H7 (cell line): ENCODE measurements at places on chromosomes 5 and 9. TPM values are rescaled to one million over a fixed set of nuclear protein-coding genes. Genes with fewer than 3 reads are reported as not detected.

DNA sequence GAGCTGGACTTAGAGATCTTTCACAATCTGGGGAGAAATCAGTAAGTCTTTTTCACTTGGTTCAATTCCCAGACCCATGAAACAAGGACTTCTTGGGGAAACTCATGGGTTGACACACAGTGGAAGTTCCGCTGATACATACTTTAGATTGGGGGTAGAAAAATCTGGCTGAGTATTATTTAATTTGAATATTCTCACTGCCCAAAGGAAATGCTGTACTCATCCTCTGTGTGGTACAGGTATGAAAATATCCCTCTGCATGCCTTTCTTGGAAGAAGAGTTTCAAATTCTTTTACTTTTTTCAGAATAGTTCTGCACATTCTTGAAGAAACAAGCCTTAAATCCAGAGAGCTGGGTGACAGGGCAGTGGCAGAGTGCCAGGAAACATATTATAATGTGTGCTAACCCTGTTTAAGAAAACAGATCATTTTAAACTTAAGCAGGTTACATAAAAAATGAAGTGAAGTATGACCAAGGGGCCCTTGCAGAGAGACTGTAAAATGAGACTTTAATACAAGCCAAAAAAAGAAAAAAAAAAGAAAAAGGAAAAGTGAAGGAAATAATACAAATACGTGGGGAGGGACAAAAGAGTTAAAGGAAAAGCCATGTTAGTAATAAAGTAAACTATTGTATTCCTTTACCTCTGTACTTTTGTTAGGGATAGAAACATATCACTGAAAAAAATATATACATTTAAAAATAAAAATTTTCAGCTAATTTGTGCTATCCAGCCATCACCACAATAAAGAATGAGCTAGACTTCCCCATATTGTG, 173.4 kb upstream of the NR3C1 start:
- DNase-seq = no peak

- peak; percentile 60 for DNase-seq
Measured at GRCh38 chr9:134494273-134494815, 147.3 kb upstream of the COL5A1 start.

DNA sequence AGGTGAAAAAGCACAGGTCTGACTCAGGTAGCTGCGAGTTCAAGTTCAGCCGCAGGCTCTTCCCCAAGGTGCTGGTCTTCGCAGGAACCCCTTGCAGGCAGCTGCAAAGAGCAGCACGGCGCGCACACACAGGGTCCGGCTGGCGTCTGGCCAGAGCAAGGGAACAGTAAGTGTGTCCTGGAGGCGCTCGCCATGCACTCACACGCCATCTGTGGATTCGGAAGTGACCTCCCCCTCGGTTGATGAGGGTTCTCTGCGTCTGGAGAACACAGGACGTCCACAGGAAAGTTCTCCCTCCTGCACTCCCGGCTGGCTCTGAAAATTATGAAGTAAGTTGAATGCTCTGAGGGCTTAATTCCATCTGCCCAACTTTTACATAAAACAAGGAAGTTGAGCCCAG, 14.0 kb upstream of the EGFL7 start:
- DNase-seq = no peak

DNA sequence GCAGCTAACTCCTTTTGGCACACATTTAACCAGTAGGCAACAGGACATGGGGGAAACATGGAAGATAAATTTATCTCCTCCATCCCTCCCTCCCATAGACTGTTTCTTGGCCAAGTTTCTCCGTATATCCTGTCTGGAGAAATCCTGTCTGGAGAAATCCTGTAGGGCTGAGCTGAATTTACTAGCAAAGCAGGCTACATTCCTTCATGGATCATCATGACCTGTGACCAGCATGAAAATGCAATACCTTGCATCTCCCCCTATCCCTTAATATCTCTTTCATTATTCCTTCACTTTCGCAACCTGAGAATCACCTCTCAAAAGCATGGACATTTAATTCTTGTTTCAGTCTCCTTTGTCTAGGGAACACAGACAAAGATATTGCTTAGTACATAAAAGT, 379.1 kb downstream of the PSAT1 start:
- no peak for DNase-seq

DNA sequence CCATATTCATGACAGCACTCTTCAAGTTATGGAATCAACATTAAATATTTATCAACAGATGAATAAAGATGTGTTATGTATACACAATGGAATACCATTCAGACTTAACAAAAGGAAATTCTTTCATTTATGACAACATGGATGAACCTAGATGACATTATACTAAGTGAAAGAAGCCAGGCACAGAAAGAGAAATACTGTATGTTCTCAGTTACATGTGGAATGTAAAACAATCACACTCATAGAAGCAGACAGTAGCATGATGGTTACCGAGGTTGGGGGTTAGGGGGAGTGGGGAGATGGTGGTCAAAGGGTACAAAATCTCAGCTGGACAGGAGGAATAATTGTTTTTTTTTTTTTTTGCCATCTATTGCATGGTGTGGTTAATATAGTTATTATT, 431.9 kb downstream of the DMAC1 start:
- no peak for DNase-seq

- DNase-seq = no peak
Measured at GRCh38 chr5:140072812-140073211, 29.7 kb upstream of the NRG2 start.

- DNase-seq = peak; percentile 13
Measured at GRCh38 chr9:129283705-129284606, 105.9 kb upstream of the IER5L start.

DNA sequence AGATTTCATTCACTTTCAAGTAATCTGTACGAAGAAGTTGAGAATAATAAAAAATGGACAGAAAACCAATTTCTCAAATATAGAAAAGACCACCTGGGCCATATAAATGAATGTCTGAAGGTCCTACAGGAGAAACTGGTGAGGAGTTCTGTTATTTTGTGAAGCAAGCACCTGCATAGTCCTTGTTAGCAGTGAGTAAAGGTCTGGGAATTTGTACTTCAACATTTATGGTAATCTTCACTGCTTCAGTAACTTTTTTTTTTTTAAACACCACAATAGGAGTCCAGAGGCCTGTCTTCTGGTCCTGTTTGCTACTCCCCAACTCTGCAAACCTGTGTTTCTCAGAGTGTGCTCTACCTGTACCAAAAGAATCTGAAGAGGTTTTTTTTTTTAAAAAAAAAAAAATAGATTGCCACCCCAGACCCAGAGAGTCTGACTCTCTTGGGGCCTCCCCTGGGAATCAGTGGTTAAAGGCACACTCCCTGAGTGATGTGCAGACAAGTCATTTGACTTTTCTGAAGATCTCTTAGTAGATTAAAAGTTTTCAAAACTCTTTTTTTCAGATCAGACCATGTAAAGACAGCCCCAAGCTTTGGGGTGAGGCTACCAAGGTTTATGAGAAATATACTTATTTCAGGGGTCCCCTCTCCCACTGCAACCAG, 55.5 kb downstream of the FAM81B start:
- DNase-seq = no peak

TRIM36 gene
- total RNA-seq = 10.5 and 11.7 TPM in 2 replicates

- no peak for DNase-seq
Measured at GRCh38 chr9:124392254-124392870, 22.9 kb downstream of the PSMB7 start.

GRCh38 chr5:6858419-6858818, 145.2 kb downstream of the TENT4A start:
- no peak for DNase-seq

GRCh38 chr5:141369994-141370848, at the start of gene PCDHGB3:
PCDHGB3 (plus strand) TSS chr5:141370242; CDS start chr5:141370395, 153 bp downstream.
- no peak for DNase-seq

HAND1 gene
- total RNA-seq = not detected in 2 replicates

DNA sequence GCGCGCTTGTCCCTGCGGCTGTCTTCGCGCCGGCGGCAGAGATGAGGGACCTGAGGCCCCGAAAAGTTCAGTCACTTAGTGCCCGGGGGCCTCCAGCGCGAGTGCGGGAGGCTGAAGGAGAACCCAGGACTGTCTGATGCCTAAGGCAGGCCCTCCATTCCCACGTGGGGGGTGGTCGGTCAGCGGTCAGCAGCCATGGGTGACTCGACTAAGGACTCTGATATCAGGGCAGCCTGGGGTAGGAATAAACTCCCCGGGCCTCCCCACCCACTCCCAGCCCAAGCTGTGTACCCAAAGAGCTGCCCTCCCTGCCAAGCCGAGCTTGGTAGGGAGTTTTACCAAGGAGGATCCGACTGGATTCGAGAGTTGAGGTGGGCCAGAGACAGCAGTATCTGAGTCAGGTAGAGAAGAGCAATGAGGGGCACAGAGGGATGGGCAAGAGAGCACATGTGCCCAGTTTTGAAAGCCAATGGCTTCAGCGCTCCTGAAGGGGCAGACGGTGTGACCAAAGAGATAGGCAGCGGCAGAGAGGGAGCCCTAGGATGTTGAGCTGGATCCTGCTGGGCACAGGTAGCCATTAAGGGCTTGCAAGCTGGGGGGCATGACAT, 787 bp downstream of the FGFR4 start:
- DNase-seq = no peak

DNA sequence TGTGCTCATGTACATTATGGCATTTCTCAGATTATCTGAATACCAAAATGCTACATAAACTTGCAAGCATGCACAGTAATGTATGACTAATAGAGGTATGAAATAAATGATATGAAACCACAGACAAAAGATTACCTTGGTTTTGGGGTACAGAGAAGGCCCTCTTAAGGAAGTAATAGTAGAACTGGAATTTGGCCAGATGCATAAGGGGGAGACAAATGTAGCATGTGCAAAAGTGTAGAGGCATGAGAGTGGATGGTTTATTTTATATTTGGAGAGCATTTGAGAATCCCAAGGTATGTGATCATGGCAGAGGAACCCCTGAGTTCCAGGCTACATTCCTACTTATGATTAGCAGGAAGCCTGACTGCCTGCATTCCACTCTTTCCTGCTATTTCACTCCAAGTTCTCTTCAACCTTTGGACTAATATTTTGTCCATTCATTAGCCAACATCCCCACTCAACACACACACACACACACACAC, 74.2 kb downstream of the MAMDC2 start:
- no peak for DNase-seq

DNA sequence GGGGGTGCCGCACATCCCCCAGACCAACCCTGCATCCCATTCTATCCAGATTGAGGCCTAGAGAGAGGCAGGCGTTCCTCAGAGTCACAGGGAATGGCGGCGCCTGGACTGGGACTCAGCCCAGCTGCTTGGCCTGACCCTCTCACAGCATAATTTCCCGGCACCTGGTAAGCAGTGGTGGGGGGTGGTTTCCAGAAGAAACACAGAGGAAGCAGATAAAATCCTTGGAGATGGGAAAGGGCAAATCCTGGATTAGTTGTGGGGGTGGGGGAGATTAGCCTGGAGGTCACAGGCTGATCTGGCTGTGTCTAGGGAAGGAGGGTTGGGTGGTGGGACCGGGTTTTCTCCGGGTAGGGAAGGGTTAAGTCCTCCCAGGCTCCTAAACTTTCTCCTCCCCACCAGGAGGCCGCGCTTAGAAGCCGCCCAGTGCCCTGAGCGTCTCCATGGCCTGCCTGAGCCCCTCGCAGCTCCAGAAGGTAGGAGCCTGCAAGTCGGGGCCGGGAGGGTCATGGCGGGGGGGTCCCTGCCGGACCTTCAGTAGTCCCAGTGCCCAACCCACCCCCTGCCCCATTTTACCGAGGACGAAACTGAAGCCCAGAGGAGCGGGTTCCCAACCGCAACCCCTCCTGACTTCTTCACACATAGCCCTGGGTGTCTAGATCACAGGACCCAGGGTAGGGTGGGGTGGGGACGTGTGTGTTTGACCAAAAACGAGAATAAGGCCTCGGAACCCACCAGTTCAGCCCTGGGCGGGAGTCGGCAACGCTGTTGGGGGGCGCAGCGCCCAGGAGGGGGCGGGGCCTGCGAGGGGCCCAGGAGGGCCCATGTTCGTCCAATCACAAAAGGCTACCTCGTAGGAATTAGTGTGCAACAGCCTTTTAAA, 1.3 kb downstream of the PHYHD1 start:
- peak; percentile 95 for DNase-seq

GRCh38 chr5:160183075-160183474, 46.2 kb upstream of the FABP6 start:
- DNase-seq = no peak

- peak; percentile 63 for DNase-seq
Measured at GRCh38 chr5:97297063-97297703, 114.1 kb upstream of the RIOK2 start.

SH3PXD2B gene
- total RNA-seq = 36.7 and 47.7 TPM in 2 replicates

DNA sequence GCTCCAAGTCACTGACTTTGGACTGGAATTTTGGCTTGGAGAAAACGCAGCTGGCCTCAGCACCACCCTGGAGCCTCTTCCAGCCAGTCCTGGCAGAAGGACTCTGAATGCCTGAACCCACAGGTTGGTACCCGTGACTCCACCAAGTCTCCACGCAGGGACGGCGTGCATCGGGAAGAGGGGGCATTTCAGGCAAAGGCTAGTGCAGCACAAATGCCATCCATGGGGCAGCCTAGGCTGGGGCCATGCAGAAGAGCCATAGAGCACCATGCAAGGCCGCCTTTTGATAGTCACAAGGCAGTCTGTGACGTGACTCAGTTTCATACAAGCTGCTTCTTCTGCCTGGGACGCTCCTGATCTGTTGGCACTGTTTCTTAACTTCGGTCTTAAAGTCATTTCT, 28.0 kb downstream of the GDNF start:
- DNase-seq = no peak

- DNase-seq = no peak
Measured at GRCh38 chr5:126251024-126251423, 172.2 kb upstream of the GRAMD2B start.

GRCh38 chr9:126521976-126522590, 91.6 kb upstream of the LMX1B start:
- no peak for DNase-seq

- no peak for DNase-seq
Measured at GRCh38 chr5:112684737-112685136, 52.9 kb upstream of the APC start.

LCN10 gene
- total RNA-seq = 0.76 and 1.4 TPM in 2 replicates

DNA sequence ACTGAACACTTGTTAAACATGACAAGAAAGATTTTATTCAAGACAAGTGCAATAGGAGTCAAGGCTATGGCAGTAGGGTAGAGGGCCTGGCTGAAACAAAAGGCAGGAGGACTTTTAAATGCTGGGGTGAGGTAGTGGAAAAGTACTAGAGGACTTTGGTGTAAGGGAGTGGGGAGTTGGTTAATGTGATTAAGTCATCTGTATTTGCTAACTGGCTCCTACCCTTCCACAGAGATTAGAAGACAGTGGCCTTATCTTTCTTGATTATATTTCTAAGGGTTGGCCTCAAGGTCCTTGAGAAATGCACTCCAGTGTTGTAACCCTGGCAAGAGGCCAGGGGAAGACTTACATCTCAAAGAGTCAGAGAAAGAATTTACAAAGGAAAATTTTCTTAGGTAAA, 160.2 kb upstream of the FTMT start:
- no peak for DNase-seq

GRCh38 chr5:142683116-142683515, 2.8 kb downstream of the FGF1 start:
- DNase-seq = no peak

C9orf72 gene
- 16.5 and 27.6 TPM in 2 replicates for total RNA-seq

DNA sequence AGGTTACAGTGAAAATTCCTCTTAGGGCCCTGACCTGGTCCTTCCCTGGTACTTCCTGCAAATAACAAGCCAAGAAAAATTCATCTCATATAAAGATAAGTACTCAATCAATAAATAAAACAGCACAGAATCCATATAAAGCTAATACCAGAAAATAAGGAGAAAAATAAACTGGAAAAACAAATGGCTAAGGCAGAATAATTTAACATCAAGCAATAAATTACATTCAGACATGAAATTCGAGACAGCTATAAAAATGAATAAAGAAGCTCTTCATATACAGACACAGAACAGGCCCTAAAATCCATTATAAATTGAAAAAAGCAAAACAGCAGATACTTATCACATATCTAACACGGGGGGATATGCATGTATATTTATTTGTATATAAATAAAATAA, 99.2 kb downstream of the DTWD2 start:
- DNase-seq = no peak

ZNF879 gene
- total RNA-seq = 2.0 and 2.5 TPM in 2 replicates
